Activated CD4-positive, CD25-positive, alpha-beta regulatory T cell treated with anti-CD3 and anti-CD28 coated beads, Interleukin-2, amount 50 U/mL, for 72 hours (primary cell): ENCODE measurements at places on chromosomes 1 and 21.

DNA sequence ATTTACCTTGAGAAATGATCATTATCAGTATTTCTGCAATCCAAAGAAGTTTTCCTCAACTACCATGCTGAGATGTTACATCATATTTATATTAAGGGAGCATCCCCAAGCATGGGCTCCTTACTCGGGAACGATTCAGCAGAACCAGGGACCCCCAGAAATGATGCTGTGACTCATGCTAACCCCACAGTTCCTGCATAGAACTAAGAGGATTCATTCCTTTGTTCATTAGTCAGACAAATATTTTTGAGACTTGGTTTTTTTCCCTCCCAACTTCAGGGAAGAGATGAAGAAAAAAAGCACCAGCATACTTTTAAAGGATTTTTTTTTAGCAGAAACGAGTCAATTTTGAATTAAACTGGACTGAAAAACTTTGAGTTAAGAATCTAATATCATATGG lies 49.2 kb upstream of the COL24A1 start:
- no peak for DNase-seq

DNA sequence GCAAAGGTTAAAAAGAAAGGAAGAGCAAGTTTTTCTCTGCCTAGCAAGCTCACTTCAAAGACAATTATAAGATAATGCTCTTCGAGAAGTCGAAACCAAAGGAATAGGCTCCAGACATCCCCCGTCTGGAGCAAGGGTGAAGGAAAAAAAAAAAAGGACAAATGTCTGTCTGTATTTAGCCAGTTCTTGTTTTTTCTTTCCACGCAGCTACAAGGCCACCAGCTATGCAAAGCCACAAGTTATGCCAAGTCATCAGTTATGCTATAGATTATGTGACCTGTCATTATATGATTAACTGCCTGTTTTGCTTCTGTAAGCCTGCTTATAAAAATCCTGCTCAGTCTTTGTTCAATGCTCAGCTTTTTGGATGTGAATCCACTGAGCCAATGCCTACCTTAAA lies 2.4 kb upstream of the THEM5 start:
- no peak for DNase-seq

- no peak for DNase-seq
Observed at GRCh38 chr1:17629460-17629859, 90.0 kb downstream of the ARHGEF10L start.

DNA sequence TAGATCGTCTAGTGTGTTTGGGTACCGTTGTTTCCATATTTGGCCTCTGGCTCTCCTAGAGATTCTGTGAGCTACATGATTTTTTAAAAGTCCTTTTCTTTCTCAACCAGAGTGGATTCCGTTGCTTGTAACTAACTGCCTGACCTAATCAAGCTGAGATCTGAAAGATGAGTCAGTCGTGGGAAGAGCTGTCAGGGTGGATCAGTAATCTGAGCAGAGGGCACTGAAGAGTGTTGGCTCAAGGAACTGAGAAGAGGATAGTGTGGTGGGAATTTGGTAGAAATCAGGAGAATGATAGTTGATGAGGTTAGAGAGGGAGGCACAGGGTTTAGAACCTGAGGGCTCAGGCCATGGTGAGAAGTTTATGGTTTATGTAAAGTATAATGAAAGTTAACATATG lies 52.2 kb downstream of the TRAF5 start:
- DNase-seq: no peak

DNA sequence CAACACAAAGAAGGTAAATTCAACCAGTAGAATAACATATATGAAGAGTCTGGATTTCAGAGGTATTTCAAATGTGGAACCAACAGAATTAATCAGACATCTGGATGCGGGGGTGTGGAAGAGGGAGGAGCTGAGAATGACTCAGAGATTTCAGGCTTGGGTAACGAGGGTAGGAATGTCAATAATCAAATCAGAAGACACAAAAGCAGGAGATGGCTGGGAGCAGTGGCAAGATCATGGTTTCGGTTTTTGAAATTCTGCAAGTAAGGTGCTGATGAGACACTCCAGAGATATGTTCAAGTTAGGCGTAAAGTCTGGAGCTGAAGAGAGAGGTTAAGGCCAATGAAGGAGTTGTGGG lies 64.0 kb downstream of the PLPPR5 start:
- DNase-seq: no peak

DNA sequence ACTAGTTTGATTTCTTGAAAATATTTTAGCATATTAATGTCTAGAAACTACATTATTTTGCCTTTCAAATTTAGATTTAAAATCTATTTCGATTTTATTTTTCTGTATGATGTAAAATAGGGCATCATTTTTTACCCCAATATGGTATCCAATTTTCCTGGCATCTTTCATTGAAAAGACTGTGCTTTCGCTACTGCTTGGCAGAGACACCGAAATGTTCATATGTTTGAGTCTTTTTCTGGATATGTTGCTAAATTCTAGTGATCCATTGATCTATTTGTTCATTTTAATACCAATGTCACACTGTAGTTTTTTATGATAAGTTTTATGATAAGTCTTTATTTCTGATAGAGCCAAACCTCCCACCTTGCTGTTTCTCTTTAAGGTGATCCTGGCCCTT lies 24.3 kb downstream of the ST6GALNAC3 start:
- DNase-seq: no peak

- DNase-seq: no peak
Observed at GRCh38 chr1:228778961-228779360, 43.7 kb downstream of the RHOU start.
